ENCODE measurements at places on chromosomes 16 and 17.

- no peak for DNase-seq
Observed at GRCh38 chr17:8418471-8418870, 17.2 kb upstream of the NDEL1 start.

- DNase-seq: no peak
Observed at GRCh38 chr16:73066331-73066926, 18.5 kb upstream of the ZFHX3 start.

DNA sequence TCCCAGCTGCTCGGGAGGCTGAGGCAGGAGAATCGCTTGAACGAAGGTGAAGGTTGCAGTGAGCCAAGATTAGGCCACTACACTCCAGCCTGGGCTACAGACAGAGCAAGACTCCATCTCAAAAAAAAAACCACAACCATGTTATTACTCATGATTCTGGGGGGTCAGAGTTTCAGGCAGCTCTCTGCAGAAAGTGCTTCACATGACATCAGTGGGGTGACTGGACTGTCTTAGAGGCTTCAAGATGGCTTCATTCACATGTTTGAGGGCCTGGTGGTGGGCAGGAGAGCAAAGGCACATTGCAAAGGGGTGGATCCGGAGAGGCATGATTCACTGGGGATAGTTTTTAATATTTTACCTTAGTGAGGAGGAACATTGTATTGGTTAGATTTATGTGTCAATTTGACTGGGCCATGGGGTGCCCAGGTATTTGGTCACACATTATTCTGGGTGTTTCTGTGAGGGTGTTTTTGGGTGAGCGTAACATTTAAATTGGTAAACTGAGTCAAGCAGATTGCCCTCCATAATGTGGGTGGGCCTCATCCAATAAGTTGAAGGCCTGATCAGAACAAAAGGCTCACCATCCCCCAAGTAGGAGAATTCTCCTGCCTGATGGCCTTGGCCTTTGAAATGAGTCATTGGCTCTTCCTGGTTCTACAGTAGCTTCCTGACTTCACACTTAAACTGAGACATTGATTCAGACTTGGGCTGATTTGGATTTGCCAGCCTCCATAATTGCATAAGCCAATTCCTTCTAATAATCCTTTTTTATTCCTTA is 109.8 kb downstream of the GOSR1 start:
- no peak for DNase-seq

- no peak for DNase-seq
Observed at GRCh38 chr17:15510361-15510760, 42.9 kb upstream of the CDRT4 start.

- no peak for DNase-seq
Observed at GRCh38 chr16:49003992-49004391, 277.6 kb downstream of the CBLN1 start.

DNA sequence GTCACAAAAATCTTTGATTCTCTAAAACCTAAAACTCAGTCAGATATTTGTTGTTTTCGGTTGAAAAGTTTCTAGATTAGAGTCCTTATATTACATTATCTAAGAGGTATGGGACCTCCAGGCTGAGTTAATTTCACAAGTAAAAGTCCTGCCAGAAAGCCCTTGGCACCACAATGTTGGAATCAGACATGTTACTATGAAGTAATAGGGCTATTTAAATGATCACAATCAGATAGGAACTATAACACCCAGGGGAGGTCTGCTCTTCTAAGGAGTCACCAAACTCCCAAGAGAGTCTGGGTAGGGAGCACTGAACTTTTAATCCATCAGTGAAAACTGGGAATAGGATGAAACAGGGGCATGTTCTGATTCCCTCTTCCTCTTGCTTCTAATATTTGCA is 54.2 kb downstream of the WIPI1 start:
- DNase-seq: no peak

DNA sequence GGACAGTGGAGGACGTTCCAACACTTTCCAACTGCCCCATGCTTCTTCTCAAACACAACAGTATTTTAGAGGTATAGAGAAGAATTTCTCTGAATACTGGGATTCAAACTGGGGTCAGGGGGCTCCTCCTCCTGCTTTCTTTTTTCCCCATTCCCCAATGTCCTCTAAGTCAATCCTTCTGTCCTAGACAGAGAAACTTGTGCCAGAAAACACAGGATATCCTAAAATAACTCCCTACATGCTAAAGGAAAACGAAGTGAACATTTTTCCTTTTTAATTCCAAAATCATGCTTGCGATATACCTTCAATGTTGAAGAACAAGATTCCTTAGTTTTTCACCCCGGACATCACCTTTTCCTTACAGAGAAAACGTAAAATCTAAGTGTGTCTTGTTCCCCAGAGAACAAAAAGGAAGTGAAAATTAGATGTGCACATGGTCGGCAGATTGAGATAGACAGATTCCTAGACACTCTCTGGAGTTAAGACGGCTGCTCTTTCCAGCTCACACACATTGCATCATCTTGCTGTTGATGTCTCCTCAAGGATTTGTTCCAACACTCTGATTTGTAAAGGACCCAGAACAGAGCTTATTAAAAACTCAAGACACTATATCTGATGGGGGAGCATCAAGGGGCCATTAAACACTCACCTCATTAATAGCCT is 228.2 kb downstream of the GRIN2A start:
- no peak for DNase-seq

DNA sequence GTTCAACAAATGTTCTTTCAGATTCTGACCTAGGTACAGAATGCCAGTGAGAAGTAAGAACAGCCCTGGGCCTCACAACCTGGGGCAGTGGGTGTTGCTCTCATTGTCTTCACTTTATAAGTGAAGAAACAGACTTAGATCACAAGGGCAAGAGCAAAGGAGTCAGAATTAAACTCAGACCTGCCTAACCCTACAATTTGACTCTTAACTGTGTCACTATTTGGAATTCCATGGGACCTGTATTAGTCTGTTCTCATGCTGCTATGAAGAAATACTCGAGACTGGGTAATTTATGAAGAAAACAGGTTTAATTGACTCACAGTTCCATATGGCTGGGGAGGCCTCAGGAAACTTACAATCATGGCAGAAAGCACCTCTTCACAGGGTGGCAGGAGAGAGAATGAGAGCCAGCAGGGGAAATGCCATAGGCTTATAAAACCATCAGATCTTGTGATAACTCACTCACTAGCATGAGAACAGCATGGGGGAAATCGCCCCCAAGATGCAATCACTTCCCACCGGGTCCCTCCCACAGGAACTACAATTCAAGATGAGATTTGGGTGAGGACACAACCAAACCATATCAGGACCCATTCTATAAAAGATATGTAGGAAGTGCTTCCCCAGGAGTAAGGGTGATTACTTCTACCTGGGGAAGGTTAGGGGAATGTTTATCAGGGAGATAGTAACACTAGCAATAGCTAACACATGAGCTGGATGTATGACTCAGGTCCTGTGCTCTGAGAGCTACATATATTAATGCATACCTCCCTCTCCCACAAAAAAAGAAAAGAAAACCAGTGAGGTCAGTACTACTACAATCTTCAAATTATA is 270.1 kb downstream of the SOX9 start:
- DNase-seq: no peak

DNA sequence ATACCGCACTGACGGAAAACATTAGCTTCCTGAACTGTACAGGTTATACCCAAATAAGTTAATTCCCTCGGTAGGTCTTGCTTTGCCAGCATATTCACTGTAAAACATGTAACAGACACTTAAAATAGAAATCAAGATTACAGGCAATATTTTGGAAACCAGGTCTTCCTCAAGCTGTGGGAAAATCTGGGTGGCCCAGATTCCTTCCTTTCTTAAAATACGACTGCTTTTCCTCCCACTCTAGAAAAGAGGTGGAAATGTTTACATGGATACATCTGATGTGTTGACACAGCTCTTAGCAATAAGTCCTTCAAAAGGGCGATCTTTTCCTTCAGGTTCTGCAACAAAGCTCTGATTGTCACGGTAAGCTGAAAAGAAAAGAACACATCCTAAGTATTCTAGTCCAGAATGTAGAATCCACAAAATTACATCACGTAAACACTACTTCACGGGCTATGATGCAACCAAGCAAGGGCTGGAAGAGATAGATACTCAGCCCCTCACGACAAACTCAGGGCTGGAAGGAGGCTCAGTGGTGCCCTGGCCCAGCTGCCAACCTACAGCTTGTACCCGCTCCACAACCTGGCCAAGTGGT is 18.4 kb downstream of the STX8 start:
- no peak for DNase-seq

DNA sequence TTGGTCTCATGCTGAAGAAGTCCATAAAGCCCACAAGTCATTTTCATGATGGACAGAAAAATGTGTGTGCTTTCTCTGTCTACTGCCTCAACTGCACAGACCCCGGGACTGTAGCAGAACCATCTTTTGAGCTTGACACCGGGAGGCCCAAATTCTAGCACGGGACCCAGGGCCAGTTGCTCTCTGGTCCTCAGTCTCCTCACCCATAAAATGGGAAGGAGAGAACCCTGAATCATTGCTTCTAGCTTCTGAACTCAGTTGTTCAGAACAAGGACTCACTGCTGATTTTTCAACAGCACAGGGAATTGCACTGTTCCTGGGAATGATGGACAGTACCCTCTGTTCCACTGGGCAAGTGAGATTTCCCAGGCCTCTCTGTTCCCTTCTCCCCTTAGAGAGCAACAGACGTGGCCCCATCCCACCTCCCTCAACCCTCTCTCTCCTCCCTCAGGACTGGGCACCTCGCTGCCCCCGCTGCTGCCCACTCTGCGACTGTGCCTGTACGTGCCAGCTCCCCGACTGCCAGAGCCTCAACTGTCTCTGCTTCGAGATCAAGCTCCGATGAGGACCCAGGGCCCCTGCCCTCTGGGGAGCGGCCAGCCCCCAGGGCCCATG is 2.2 kb upstream of the ALDOA start:
- no peak for DNase-seq

- no peak for DNase-seq
Observed at GRCh38 chr17:76142585-76143041, 1.6 kb upstream of the FOXJ1 start.

DNA sequence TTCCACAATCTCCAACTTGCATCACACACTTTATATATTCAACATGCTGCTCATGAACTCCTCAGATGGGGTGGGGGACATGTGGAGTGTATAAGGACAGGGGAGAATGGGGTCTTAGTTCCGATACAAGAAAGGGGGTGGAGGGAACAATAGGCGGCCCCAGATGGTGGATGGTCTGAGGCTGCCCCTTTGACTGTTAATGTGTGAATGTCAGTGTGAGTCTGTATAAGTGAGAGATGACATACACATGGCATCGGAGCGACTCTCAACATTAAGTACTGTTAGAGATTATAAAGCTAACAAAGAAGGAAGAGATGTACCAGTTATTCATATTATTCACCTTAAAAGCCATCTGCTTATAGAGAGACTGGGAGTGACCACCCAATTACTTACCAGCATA is 193.1 kb downstream of the AXIN2 start:
- DNase-seq: no peak

- no peak for DNase-seq
Observed at GRCh38 chr17:19275457-19276127, 38.4 kb downstream of the EPN2 start.

- DNase-seq: no peak
Observed at GRCh38 chr16:21652453-21652852, at the start of gene IGSF6. Gene IGSF6, minus strand, starts transcription at chr16:21652608. Its CDS starts 10 bp downstream, at chr16:21652598.

GRCh38 chr17:61150686-61151299 is 248.8 kb upstream of the TBX2 start:
- DNase-seq: no peak

GRCh38 chr17:81640011-81640410 is 3.0 kb downstream of the TSPAN10 start:
- no peak for DNase-seq

DNA sequence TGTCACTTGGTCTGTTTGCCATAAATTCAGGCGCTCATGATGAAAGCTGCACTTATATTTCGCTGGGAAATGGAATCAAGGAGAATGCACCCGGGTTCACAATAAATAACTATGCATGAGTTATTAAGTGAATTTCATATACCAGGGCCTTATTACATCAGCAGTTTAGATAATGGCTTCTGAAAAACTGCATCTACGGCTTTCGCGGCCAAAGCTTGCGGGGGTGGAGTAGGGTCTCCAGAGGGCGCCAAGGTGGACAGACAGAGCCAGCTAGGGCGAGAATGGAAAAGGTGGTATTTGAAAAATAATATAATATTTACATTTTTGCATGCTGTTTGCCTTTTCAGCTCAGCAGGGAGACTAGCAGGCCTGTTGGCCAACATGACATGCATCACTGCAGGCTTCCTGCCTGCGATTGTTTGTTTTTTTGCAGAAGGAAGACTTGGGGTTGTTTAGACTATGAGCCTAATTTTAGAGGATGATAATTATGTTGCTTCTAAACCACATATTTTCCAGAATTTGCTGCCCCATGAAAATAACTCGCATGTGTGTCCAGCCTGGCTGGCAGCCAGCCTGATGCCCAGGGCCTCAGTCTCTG is 173.8 kb upstream of the IRX3 start:
- no peak for DNase-seq

GRCh38 chr17:29591146-29591736 is 1.7 kb upstream of the ANKRD13B start:
- DNase-seq: no peak

- no peak for DNase-seq
Observed at GRCh38 chr17:2346475-2346874, 9.2 kb downstream of the SGSM2 start.

GRCh38 chr17:50952889-50953288 is 86.7 kb upstream of the TOB1 start:
- DNase-seq: no peak

- no peak for DNase-seq
Observed at GRCh38 chr17:45030733-45031132, 20.7 kb downstream of the DCAKD start.

- DNase-seq: no peak
Observed at GRCh38 chr16:9607515-9608230, 516.2 kb downstream of the HAPSTR1 start.

DNA sequence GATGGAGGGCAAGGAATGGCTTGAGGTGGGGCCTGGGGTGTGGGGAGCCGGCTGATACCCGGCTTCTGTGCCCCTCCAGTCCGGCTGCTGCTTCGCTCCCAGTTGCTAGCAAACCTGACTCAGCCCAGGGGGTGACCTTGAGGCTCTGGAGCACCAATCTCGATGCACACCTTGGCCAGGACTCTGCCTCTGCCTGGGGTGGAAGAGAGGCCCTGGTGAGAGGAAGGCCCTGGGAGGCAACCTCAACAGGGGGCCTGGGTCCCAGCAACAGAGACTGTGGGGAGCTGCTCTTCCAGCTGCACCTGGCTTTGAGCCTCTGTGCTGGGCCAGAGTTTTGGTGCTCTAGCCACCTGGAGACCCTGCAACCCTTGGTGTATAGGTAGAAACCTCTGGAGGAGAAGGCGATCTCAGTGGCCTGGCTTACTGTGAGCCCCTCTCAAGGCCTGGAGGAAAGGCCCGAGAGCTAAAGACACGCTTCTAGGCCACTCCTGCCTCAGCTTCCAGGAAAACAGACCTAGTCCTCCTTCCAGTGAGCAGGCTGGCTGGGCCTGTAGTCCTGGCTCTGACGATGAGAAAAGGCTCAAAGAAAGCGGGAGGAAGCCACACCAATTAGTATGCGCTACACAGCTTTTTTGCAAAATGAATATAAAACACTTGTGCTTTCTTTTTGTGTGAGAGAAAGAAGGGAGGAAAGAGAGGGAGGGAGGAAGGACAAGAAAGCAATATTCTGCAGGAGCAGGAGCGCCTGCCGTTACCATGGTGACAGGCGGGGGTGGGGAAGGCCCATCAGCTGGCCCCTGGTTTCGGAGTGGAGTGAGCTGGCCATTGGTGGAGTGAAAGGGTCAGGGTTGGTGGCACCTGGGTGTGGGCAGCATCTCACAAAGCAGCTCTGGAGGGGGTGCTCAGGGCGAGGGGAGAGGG is 51.0 kb downstream of the VAC14 start:
- DNase-seq: no peak

GRCh38 chr17:1490643-1491442 is 1.6 kb downstream of the MYO1C start:
- no peak for DNase-seq

All from bone marrow (tissue), 2 donors.